ENCODE measurements at places on chromosomes 2 and 18.

DNA sequence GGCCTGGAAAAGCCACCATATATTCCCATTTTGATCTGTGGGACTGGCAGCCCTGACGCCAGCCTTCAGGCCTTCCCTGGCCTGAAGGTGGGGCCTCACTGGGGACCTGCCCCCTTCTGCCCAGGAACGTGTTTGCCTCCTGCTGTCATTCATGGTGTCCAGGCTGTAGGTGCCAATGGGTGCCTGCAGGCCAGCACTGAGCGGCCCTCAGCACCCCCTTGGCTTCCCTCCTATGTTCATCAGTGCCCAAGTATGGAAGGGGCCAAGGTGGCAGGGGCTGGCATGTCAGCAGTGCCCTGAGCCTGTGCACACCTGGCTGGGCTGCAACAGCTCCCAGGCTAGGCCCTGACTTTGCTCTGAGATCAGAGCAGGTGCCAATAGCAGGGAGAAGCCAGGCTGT, 800.3 kb upstream of the RAB6C start:
- DNase-seq = no peak

GRCh38 chr2:197052356-197052755, 125.8 kb upstream of the PGAP1 start:
- DNase-seq = no peak

DNA sequence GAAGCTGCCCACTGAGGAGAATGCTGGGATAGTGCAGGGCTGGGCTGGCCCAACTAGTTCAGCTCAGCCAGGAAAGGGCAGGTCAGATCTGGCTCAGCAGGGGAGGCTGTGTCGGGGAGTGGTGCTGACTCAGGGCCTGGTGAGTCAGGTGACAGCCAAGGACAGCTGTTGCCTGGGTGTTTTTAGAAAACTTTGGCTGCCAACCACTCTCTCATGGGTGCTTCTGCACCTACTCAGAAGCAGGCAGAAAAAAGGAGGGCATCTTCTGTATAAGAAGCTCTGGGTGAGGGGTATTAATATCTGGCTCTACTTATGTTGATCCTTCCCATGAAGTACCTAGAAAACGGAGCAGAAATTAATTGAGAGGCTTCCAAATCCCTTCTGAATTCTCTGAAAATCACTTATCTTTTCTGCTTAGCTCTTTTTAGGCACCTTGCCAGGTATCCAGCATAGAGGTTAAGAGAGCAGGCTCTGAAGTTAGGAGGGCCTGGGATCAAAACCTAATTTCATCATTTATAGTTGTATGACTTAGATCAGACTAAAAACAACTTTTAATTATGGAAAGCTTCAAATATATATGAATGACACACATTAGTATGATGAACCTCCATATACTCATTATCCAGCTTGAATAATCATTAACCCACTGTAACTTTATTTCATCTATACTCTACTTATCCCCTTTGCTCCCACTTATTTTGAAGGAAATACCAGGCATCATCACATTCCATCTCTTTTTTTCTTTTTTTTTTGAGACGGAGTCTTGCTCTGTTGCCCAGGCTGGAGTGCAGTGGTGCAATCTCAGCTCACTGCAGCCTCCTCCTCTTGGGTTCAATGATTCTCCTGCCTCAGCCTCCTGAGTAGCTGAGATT, 15.5 kb upstream of the RAB10 start:
- no peak for DNase-seq

DNA sequence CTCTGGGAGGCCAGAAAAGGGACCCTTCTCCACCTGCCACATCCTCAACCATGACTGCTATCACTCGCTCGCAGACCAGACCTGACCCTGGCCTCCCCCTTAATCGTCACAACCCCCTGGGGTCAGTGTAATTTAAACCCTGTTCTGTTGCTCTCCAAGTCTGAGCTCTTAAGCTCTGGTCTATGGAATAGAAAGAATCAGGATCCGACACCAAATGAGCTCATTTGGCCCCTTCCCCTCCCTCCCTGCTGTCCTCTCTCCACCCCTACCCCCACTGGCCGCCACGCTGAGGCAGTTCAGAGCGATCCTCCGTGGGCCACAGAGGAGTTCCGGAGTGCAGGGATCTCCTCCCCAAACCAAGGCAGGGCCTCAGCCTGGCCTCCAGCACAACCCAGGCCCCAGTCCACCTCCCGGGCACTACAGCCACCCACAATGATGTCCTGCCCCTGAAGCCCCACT, 5.3 kb downstream of the DNMT3A start:
- DNase-seq = no peak

DNA sequence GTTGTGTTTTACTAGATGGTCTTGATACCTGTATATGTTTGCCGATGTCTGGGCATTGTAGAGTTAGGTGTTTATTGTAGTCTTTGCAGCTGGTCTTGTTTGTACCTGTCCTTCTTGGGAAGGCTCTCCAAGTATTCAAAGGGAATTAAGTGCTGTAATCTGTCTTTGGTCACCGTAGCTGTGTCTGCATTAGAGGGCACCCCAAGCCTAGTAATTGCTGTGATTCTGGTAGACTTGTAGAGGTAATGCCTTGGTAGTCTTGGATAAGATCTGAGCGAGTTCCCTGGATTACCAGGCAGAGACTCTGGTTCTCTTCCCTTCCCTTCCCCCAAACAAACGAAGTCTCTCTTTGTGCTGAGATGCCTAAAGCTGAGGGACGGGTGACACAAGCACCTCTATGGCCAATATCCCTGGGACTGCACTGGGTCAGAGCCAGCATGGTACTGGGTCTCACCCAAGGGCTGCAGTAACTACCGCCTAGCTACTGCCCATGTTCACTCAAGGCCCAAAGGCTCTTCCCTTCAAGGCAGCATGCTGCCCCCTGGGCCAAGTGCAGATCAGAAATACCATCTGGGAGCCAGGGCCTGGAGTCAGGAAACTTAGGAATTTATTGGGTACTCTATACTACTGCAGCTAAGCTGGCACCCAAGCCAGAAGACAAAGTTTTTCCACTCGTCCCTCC, 27.1 kb downstream of the STPG4 start:
- DNase-seq = no peak

GRCh38 chr2:122075381-122075780, 319.9 kb downstream of the TSN start:
- DNase-seq = no peak

GRCh38 chr18:63603772-63604171, 16.6 kb downstream of the SERPINB13 start:
- DNase-seq = no peak

GRCh38 chr18:69763002-69763401, 184.7 kb downstream of the CD226 start:
- no peak for DNase-seq

DNA sequence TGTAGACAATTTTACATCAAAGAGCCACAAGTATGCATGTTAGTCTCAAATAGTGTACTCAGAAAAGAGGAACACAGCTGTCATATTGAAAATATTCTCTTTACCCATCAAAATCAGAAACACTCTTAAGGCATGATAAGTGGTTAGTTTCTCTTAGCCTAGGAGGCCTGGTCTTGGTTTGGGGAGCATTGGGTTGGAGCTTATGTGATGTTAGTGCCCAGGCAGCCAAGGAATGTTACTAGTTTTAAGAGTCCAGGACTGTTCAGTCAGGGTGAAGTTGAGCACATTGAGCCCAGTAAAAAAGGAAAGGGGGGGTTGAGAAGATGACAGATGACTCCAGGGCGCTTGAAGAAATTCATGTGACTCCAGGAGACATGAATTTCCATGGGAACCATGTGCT, 340.6 kb downstream of the HRH4 start:
- no peak for DNase-seq

DNA sequence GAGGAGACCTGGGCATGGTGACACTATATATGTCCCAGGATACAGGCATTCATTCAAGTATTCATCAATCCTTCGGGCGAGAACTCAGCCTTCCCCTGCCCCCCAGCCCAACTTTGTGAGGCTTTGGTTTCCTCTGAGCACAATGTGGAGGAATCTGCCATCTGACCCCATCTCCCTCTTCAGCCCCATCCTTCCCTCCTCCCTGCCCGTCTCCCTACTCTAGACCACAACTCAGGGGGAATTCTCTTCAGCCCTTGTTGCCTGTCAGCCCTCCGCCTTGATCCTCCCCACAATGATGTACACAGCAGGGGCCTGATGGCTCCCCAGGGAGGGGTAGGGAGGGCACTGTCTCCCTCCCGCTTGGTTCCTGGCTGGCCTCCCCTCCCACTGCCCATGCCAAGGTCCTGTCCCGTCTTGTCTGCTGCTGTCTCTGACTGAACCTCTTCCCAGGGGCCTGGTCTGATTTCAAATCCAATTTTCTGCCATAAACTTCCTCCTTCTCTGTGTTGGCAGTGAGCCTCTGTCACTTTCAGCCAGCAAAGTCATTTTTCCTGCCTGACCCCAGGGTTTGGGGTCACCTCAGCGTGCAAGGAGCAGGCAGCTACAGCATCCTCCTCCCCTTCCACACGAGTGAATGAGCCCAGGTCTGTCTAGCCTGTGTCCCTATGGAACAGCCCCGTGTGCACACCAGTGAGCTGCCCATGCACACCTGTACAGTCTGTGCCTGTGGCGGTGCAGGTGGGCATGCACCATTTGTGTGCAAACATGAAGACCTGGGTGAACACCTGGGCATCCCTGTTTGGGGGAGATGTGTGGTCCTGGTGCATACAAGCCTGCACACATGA, 197.3 kb downstream of the CELF4 start:
- DNase-seq = no peak

DNA sequence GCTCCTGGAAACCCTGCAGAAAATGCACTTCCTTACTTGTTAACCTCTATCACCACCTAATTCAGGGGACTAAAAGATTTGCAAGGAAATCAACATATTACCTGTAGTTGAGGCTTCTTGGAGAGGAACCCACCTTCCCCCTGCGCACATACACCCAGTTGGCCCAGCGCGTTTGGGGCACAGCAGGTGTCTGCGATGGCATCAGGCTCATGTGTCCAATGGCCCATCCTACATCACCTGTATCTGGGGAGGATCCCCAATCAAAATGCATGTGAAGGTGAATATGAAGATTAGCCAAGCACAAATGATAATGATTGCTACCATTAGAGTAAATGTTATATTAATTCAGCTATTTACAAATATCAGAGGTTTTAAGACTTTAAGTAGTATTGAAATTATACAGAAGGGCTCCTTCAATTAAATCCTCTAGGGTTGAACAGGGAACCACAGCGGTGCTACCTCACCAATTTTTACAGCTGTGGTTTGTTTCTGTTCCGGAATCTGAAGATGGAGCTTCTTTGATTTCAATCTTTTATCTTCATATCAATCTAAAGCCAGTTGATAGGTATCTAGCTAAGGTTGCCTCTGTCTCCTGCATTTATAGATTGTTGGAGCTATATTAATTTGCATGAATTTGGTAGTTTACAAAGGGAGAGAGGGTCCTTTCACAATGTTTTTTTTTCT, 486.0 kb downstream of the RNF144A start:
- DNase-seq = no peak

- DNase-seq = peak; percentile 24
Observed at GRCh38 chr2:120389036-120389391, 43.1 kb downstream of the INHBB start.

DNA sequence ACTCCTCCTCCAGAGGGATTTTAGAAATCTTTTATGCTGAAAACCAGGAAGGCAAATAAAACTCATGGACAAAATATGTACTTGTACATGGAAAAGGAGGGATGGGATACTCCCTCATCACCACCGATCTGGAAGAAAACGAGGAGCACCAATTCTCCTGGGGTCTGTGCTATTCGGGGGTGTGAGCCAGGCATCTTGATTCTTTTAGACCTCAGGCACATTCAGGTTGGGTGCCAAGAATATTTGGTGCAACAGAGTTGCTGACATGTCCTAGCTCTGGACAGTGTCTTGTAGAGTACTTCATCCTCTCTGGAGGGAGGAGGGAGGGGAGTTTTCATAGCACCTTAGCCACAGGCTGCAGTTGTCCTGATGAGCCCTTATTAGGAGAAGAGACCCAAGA, 163.0 kb downstream of the PRKCE start:
- no peak for DNase-seq

Data from mesothelial cell of epicardium (in vitro differentiated cells).